Fibroblast of villous mesenchyme (primary cell): ENCODE measurements at places on chromosomes 1 and 21.
A peak's percentile ranks its signal among the peaks of the same experiment; 100 is the strongest.

DNA sequence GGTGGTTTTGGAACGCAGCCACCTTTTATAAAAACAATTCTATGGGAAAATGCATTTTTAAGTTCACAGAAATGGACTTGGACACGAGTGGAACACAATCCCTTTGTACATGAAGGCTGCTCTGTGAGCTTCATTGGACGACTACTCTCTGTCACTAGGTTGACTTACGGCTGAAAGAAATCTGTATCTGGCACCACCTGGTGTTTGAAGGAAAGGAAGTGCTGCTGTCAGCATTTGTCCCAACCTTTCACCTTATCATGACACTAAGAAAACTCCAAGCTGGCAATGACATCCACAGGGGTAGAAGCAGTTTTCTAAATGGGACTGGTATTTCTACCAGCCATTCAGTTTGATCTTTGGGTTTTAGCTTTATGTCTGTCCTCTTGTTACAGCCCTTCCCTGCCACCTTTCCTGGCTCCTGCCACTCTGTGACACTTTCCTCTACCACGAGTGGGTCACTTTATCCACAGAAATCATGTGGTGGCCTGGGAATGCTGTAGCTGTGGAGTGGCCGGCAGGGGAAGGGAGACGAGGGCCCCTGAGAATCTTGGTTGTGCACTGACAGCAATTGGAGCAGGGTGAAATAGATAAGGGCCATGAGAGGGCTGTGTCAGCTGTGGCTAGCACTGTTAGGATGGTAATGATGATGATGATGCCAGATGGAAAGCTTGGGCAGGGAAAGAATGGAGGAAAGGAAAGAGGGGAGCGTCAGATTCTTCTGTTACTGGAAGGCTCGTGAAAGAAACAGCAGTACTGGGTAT lies 85.2 kb downstream of the TBX19 start:
- DNase-seq = no peak

- peak; percentile 84 for DNase-seq
These were observed 33.8 kb upstream of the MPZL1 start for GRCh38 chr1:167687919-167688519.

DNA sequence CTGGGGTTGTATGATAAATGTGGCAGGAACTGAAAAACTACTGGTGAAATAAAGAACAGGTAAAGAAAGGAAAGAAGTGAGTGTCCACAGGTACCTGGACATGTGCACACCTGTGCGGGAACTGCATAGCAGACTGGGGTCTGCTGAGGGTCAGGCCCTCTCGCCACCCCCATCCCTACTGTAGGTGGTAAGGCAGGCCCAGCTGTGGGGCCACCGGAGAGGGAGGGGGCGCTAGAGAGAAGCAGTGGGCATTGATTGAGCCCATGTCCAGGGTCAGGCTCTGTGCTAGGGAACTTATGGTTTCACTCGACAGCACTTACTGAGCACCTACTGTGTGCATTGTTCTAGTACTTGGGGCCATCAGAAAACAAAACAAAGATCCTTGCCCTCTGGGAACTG lies 400.5 kb downstream of the MATN1 start:
- DNase-seq = no peak

DNA sequence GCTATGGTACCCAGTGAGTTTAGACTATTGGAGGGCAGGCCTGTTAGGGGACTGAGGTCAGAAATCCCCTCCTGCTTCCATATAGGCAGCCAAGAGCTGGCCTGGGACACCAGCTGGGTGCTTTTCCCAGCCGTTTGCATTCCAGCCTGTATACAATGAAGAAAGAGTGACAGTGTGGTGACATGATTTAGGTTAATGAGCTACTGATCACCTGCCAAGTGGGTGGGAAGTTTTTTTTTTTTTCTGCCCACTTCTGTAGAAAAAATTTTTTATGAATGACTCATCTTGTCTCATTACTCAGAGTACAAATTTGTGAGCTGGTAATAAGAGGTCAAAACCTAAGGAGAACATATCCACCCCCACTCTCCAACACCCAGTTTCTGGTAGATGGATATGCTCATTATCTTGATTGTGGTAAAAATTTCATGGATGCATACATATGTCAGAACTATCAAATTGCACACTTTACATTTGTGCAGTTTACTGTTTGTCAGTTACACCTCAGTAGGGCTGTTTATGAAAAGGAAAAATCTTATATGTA lies 16.4 kb upstream of the CGN start:
- peak; percentile 62 for DNase-seq

DNA sequence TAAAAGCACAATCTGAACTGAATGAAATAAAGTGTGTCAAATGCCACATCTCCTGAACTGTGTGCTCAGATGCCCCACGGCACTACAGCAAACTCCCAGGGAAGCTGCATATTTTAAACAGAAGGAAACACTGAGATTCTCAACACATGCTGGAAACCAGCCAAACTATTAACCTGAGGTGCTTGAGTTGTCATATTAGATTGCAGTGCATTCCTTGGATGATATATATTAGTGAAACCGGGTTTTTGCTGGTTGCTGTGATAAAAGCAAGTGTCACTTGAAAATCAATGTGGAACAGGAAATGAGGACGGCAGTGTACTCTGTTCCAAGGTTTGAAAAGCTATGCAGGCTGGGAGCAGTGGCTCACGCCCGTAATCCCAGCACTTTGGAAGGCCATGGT lies 8.7 kb downstream of the SYNJ1 start:
- DNase-seq = no peak

DNA sequence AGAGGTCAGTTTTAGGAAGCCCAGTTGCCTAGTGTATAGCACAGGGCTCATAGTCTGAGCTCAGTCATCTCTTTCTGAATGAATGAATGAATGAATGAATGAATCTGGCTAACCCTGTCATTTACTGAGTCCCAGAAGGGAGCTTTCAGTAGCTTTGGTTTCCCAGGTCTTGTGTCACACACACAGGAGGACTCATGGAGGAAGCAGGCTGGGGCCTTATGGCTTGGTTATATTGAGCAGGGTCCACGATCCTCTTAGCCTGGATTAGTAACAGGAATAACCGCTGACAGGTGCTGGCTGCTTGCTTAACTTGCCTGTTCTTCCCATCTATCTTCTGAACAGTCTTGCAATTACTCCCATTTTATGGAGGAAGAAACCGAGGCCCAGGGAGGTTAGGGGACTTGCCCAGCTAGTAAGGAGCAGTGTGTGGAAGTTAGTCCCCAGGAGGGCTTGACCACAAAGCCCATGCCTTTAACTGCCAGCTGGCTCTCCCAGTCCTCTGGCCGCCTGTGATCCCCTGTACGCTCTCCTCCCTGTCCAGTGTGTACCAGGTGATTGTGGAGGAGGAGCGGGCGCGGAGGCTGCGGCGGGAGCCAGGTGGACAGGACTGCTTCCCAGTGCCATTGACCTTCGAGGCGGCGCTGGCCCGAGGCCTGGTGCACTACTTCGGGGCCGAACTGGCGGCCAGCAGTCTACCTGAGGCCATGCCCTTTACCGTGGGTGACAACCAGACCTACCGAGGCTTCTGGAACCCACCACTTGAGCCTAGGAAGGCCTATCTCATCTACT lies 46.0 kb downstream of the PTPRU start:
- DNase-seq = no peak

DNA sequence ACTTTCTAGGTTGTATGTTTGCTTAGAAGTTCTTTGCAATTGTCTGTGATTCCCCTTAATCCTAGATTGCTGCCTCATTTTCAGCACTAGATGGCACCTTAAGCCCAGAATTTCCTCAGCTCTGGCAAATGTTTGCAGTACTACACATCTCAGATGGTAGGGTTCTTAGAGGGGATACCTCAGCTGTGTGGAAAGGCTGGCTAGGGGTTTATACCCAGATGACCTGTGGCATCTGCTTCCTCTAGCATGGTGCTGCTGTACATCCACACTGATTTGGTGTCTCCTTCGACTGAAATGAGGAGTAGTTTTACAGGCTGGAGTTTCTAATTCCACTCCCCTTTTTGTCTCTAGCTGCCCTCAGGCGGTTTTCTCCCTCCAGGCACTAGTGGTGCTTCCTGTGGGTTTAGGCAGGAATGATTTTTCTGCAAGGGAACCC lies 23.5 kb downstream of the ASB17 start:
- peak; percentile 45 for DNase-seq

GRCh38 chr1:231188072-231188471 lies 26.2 kb downstream of the TRIM67 start:
- DNase-seq = no peak

- no peak for DNase-seq
These were observed 62.3 kb upstream of the ARTN start for GRCh38 chr1:43871181-43871910.

GRCh38 chr1:247056071-247056470 lies 22.5 kb downstream of the ZNF670 start:
- peak; percentile 54 for DNase-seq

DNA sequence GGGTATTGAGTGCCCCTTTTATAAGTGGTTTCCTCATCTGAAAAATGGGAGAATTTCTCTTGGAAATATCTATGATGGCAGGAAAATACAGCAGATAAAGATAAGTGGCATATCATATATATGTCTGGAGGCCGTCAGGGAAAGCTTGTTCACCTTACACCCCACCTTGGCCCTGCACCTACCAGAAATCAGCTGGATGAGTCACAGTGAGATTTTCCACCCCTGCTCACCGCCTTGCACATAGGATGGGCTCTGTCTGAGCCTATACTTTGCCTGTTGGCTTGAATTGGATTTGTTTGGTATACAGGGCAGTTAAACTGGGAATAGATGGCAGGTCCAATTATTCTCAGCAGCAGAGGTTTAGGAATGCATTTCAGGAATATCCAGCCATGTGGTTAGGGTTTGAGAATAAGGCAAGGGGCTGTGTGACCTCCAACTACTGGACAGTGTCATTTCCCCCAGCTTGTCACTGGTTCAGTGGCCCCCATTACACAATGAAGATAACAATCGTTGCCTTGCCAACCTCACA lies at the start of gene SPATA21:
SPATA21 (minus strand) TSS at position 479 of the 529 bp plus-strand sequence. CDS start 6,053 bp downstream, outside the sequence.
- DNase-seq = no peak
